Stimulated activated CD4-positive, alpha-beta T cell treated with anti-CD3 and anti-CD28 coated beads, Interleukin-12 subunit alpha, Interleukin-12 subunit beta, amount 100 ng/mL, for 4 hours (primary cell): ENCODE measurements at places on chromosomes 1 and 21.

GRCh38 chr21:40349591-40349990 is 482.4 kb downstream of the PCP4 start:
- DNase-seq: no peak

DNA sequence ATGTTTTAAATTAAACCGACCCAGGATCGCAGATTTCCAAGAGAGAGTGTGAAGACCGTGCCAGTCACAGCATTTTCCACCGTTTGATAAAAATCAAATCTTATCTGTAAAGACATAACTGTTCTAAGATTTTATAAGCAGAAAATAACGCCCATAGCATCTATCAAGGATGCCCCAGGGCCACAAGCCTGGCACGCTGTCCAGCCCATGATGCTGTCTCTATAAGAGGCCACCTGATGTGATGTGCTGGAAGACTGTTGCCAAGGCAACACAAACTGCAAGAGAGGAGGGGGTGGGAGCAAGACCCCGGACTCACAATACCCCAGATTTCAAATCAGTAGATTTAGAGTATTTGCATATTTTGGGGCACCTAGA is 116.5 kb downstream of the DSCAM start:
- no peak for DNase-seq

GRCh38 chr1:230632273-230632873 is 9.9 kb upstream of the COG2 start:
- no peak for DNase-seq

- DNase-seq: no peak
These were observed 97.2 kb downstream of the WDR64 start for GRCh38 chr1:241749041-241749944.

DNA sequence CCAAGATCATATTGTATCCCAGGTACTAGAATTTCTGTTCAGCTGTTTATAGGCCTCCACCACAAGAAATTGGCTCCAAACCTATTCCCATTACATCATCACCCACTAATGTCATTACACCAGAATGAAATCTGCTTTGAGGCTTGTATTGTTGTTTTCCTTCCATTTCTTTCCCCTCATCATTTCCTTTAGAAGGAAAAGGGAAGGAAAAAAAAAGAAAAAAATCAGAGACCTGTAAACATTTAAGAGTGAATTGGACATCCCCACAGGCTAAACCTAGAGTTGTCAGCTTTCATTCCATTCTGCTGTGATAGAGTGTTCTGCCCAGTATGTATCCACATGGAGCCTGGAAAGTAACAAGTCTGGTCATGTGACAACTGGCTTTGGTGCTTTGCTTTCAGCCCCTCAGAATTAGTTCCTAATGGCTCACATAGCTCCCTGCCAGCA is 44.6 kb downstream of the NFYC start:
- DNase-seq: no peak

DNA sequence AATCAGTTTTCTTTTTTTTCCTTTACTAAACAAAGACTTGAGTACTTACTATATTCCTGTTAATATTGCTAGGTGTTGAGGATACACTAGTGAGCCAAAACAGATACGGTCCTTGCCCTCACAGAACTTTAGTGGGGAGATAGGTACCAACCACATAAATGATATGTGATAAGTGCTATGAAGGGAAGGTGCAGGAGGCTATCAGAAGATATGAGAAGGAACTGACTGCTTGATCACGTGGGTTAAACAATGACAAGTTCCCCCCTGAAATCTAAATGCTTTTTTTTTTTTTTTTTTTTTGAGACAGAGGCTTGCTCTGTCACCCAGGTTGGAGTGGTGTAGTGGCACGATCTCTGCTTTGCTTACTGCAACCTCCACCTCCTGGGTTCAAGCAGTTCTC is 25.0 kb downstream of the RBM15 start:
- no peak for DNase-seq
